ENCODE measurements at places on chromosomes 5 and 9.
A peak's percentile ranks its signal among the peaks of the same experiment; 100 is the strongest.

GRCh38 chr5:56685503-56686217, 129.7 kb upstream of the MAP3K1 start:
- no peak for DNase-seq

DNA sequence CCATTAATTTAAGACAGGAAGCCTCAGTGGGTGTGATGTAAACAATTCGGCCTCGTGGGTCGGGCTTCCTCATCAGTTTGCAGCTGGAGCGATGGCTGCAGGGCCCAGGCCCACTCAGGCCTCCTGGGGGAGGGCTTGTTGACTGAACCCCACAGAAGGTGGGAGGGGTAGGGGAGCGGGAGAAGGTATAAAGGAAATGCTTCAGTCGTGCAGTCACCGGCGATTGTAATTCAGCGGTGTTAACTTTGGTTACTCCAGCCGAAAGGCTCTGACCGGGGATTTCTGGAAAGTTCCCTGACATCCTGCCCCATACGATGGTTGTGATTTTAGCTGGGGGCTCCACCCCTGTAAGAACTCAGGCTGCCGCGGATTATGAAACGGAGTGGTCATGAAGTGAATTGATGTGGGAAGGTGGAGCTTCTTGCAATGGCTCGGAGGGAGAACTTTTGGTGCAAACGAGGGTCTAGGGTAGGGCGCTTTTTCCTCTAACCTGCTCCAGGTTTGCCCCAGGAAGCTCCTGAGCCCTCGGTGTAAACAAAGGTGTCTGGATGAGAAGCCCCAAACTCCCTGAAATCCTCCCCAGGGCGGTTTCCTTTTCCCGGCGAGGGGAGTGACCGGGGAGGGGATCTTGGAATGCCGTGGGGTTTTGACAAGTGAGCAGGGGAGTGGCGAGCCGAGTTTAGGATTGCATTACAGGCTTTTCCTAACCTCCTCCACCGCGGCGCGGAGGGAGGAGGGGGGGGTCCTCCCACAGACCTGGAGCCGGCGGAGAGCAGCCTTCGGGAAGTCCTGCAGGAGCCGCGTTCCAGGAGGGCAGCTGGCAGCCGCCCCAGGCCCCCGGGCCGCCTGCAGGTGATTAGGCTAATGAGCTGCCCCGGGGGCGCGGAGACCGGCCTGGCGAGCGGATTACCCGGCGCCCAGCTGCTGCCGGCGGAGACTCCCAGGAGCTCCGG, 215.5 kb downstream of the PDZD2 start:
- DNase-seq: no peak

- no peak for DNase-seq
Observed at GRCh38 chr9:19675492-19675891, 113.3 kb downstream of the SLC24A2 start.

GRCh38 chr5:36535378-36535777, 71.0 kb upstream of the SLC1A3 start:
- no peak for DNase-seq

GRCh38 chr5:148956477-148957385, 106.1 kb downstream of the SH3TC2 start:
- no peak for DNase-seq

DNA sequence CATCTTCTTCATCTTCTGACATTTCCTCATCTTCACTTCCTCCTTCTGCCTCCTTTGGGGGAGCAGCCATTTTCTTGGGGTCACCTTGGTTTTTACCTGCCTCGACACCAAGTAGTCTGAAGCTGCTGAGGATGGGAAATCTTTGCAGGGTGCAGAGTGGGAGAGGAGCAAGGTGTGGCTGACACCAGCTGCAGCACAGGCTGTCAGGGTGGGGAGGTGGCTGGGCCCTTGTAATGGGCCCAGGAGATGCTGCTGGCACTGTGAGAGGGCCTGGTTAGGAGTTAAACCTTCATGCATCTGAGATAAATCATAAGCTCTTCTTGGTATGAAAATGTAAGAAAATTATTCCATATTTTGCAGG, 7.7 kb downstream of the RABL6 start:
- DNase-seq: no peak

GRCh38 chr9:37528652-37529471, 43.1 kb downstream of the POLR1E start:
- DNase-seq: peak; percentile 88

DNA sequence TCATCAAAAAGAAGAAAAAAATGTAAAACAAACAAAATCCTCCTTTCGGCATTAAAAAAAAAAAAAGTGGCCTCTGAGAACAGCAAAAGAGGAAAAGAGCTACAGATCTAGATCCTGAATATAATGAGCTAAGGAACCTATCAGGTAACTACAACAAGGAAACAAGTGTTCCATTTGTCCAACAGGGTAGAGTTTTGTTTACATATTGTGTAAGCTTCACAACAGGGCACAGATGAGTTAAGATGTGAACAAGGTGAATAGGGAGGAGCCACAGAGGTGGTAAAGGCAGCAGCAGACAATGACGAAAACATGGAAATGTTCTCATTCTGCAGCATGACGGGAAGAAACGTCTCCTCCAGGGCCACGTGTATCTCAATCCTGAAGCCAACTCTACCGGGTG, 14.4 kb downstream of the ELP1 start:
- DNase-seq: no peak

DNA sequence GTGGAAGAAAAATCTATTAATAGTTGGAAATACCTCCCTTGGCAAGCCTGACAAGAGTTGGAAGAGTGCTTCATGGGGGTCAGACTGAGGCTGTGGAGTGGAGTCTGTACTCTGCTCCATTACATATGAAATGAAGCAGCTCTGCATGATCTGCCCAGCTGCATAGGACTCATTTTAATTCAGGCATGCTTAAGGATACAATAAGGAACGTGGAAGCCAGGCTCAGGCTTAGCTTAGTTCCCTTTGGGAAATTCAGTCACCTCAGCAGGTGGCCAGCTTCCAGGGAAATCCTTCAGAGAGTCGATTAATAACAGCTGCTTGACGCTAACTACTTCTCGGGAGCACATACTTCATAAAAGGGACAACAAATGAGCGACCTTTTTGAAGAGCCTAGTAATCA, 1672.9 kb upstream of the WWC1 start:
- no peak for DNase-seq

DNA sequence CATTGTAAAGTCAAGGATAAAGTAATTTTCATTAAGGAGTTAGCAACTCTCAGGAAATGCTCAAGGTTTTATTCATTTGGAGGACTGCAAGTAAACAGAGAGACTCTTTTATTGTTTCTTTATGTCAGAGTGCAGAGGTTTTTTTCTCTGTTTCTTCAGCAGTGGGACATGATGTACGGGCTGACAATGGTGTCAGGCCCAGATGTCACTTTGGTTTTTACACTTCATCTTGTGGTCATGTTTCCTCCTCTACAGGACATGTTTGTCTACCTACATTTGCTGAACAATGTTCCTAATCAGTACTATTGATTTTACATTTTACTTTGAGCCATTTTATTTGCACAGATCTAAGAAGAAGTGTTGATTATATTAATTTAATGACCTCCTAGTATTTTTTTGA, 72.8 kb upstream of the PARP8 start:
- DNase-seq: peak; percentile 74
